ENCODE measurements at places on chromosomes 5 and 9.

GRCh38 chr9:6703898-6704639, 53.7 kb upstream of the KDM4C start:
- DNase-seq, result peak; percentile 72

DNA sequence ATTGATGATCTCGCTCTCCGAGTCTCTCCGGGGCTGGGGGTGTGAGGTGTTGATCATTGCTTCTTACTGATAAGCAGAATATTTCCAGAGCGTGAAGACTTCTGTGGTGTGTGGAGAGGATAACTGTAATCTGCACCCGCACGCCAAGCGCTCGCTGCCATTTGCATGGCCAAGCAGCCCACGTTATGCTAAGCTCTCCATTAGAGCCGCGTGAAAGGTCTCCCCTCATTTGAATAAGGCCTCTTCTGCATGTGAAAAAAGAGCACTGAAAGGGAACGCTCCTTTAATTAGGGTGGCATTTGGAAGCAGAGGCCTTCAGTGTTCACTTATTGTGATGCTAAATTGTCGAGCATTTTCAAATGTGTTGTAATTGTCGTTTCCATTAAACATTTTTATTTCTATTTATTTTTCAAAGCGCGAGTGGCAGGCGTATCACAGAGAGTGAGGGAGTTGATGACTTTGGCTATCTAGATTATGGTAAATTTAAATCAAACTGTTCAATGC, 163.6 kb upstream of the IRX2 start:
- no peak for DNase-seq

DNA sequence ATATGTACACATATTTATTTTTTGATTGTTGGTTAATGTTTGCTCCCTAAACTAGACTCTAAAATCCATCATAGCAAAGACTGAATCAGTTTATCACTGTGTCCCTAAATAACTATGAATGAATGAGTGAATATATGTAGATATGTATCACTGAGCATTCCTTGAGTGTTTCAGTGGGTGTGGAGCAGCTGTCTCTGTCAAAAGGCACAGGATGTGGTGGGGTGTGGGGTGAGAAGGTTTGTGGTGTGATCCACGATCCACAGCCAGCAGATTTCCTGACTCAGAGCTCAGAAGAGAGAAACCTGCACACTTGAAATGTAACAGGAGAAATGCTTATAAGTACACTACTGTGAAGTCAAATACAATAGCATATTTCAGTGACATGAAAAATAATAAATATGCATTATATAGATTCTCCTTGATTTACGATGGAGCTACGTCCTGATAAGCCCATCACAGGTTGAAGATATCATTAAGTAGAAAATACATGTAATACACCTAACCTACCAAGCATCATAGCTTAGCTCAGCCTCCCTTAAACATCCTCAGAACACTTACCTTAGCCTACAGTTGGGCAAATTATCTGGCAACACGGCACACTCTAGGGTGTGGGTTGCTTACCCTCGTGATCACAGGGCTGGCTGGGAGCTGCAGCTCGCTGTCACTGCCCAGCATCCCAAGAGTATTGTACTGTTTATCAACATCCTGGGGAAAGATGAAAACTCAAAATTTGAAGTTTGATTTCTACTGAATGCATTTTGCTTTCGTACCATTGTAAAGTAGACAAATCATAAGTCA, 287.0 kb downstream of the GAS1 start:
- DNase-seq, result peak; percentile 87

DNA sequence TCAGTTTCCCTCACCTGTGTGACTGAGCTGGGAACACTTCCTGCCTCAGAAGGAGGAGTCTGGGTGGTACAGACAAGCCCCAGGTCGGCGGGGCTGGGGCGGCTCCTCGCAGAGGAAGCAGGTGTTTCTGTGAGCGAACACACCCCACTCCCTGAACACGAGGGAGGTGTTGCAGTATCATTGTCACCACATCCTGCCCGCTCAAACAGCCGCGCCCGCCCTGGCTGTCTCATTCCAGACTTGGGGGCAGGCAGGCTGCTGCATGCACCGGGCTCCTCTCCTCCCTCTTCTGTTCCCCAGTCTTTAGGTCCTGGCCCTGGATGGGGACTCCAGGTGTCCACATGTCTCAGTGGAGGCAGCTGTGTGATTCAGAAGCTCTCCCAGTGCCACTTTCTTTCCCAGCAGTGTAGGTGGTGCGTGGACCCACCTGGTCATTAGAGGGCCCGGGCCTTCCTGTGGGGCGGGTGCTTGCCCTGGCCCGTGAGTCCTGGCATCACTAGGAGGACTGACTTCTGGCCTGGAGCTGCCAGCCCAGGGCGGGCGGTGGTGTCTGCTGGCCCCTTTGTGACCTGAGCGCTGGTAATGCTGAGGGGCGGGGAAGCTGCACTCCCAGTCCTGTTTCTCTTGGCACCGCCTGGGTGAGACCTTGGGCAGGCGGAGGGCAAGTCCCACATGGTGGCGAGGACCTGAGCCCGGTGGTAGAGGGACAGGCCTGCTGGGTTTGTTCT, 18.3 kb upstream of the PHYHD1 start:
- no peak for DNase-seq

DNA sequence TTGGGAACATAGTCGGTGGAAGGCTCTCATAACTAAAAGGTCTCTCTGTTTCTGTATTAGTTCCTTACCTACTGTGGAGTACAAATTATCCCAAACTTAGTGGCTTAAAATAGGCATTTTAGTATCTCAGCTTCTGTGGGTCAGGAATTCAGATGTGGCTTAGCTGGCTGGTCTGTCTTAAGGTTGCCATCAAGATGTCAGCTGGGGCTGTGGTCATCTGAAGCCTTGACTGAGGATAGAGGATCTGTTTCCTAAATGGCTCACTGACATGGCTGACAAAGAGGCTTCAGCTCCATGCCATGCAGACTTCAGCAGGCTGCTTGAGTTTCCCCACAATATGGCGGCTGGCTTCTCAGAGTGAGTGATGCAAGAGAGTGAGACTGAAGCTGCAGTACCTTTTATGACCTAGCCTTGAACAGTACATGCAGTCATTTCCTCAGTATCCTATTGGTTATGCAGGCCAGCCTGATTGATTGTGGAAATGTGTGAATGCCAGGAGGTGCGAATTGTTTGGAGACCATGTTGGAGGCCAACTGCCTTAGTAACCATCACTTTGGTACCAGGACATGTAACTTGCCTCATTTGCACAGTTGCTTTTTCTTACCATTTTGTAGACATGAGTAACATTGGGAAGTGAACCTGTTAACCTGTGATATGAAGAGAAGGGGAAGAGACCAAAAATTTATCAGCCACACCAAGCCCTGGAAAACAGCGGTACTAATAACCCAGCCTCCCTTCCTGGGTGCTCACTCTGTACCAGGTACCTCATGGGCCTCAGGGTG, 152.8 kb upstream of the IER5L start:
- DNase-seq, result no peak

- no peak for DNase-seq
Observed at GRCh38 chr5:154228696-154229095, 38.2 kb downstream of the GALNT10 start.

- DNase-seq, result no peak
Observed at GRCh38 chr5:141858079-141858765, 20.0 kb downstream of the PCDH1 start.

- no peak for DNase-seq
Observed at GRCh38 chr5:96148376-96148775, 186.7 kb upstream of the ELL2 start.

GRCh38 chr5:103019804-103020203, 100.1 kb downstream of the GIN1 start:
- no peak for DNase-seq

DNA sequence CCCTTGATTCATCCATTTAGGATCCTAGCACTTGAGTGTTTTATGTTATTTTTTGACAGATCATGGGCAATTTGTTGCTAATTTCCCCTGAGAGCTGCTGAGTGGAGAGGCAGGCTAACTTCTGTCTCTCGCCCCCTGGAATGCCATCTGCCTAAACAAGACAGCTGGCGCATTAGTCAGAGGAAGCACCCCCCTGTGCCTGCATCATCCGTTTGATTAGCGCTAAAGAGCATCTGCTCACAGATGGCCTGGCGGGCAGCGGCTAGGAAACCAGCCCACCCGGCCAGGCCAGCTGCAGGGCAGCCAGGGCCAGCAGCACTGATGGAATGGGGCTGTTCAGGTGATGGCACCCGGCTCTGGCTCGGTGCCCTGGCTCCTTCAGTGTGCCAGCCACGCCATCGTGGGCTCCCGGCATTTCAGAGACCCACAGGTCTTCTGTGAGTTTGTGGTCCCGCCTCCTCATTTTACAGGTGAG, 22.9 kb upstream of the ASS1 start:
- peak; percentile 88 for DNase-seq

- no peak for DNase-seq
Observed at GRCh38 chr5:131654309-131654708, 19.3 kb upstream of the RAPGEF6 start.

- no peak for DNase-seq
Observed at GRCh38 chr9:73135394-73135793, 16.3 kb upstream of the ANXA1 start.

GRCh38 chr9:4844056-4844838, 51.5 kb downstream of the RCL1 start:
- DNase-seq, result no peak

DNA sequence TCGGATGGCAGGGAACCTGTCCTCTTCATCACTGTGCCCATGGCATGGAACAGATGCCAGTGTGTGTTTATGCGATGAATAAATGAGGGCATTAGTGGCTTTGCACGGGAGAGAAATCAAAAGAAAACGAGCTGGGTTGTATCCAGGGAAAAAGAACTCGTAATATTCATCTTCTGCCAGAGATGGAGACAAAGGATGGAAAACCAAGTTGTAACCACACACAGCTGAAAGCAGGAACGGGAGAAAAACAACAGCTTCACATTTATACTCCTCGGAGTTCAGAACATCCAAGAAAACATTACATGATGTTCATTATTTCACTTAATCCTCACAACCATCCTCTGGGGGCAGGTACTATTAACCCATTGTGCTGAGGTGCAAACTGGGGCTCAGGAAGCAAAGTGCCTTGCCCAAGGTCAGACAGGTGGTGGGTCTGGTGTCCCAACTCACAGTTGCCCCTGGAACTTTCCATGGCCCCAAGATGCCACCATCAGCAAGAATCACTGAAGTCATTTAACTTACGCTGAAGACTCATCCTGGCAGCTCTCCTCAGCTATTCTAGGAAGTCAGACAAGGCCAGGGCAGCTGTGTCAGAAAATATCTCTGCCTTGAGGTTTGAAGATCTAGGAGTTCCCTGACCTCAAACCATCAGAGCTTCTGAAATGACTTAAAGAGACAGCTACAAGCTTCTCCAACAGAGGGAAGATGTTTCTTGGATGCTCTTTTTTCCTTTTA, 250.4 kb downstream of the NSG2 start:
- no peak for DNase-seq
